ENCODE measurements at places on chromosomes 5 and 9.

DNA sequence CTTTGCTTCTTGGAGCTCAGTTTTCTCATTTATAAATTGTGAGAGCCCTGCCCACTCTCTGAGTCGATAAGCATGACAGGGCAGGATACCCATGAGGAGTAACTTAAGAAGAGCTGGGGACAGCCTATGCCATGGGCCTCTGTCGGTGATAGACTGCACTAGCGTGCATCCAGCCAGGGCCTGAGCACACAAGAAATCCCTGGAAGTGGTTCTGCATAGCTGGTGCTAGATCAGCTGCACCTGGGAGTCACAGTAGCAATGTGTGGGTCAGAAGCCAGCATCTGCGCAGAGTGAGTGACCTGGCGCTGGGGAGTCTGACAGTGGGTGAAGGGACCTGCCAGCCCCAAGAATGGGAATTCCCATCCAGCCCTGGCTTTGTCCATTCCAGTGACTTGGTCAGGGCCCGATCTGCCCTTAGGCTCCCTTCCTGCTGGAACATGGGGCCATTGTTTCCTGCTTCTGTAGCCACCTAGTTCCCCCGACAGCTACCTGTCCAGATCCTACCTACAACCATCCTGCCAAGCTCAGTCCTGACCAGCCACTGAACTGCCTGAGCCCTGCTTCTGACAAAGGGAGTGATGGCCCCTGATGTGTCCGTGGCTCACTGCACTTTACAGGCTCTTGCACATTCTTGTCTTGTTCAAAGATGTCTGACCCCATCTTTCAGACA lies 35.9 kb upstream of the NANS start:
- no peak for DNase-seq

- DNase-seq, result no peak
Measured at GRCh38 chr5:141941307-141941706, 16.7 kb downstream of the PCDH12 start.

DNA sequence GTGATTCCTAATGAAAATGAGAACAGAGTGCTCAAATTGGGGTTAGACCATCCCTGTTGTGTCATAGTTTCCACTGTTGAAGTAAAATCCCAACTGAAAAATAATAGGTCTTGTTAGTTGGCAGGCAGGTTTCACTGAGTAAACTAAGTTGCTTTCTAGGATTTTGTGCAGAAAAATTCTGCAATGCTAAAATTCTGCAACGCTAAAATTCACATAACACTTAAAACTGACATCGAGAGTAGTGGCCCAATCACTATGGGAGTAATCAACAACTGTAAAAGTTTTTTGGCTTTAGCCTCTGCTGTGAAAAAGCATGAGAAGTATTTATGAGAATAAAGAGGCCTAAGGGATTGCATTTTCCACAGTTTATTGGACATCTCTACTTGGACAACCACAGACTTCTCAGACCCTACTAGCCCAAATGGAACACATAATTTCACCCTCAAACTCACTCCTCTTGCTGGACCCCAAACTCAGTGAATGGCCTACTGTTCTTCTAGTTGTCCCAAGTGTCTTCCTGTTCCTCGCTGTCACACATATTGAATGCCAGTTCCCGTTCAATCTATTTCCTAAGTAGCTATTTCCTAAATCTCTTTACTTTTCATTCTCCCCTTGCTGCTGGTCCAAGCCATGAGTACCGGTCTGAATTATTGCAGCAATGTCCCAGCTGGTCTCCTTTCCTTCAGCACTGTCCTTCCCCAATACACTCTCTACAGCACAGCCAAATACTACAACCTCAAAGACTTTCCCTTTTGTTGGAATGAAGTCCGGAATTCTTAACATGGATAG lies 355.4 kb downstream of the PDE4D start:
- no peak for DNase-seq

DNA sequence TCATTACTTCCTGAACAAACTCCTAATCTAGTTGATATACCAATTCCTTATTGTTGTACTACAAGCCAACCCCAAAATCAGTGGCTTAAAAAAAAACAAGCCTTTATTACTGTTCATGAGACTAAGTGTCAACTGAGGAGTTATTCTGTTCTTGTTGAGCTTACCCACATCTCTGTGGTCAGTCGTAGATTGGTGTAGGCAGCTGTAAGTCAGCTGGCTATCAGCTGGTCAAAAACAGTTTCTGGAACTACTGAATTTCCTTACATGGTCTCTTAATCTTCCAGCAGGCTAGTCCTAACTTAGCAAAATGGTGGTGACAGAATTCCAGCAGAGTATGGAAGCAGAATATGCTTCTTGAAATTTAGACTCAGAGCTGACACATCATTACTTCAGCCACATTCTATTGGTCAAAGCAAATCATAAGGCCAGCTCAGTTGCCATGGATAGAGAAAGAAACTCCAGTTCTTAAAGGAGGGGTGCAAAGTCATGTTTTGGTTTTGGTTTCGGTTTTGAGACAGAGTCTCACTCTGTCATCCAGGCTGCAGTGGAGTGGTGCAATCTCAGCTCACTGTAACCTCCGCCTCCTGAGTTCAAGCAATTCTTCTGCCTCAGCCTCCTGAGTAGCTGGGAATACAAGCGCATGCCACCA lies 386.1 kb upstream of the MPDZ start:
- DNase-seq, result no peak

DNA sequence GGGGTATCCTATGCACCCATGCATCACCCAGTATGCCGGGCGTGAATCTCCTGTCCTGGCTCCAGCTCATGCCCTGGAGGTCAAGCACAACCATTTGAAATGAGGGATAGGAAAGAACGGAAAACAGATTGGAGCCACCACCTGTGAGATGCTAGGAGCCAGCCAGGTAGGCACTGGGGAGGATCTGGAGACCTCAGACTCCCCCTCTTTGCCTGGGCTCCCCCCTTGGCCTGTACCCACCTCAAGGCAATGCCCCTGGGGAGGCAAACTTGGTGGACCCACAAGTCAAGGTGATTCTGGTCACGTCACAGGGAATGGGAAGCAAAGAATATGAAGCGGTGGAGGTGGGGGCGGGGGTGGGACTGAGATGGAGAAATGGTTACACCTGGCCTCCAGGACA lies 92.6 kb downstream of the PAX5 start:
- no peak for DNase-seq

DNA sequence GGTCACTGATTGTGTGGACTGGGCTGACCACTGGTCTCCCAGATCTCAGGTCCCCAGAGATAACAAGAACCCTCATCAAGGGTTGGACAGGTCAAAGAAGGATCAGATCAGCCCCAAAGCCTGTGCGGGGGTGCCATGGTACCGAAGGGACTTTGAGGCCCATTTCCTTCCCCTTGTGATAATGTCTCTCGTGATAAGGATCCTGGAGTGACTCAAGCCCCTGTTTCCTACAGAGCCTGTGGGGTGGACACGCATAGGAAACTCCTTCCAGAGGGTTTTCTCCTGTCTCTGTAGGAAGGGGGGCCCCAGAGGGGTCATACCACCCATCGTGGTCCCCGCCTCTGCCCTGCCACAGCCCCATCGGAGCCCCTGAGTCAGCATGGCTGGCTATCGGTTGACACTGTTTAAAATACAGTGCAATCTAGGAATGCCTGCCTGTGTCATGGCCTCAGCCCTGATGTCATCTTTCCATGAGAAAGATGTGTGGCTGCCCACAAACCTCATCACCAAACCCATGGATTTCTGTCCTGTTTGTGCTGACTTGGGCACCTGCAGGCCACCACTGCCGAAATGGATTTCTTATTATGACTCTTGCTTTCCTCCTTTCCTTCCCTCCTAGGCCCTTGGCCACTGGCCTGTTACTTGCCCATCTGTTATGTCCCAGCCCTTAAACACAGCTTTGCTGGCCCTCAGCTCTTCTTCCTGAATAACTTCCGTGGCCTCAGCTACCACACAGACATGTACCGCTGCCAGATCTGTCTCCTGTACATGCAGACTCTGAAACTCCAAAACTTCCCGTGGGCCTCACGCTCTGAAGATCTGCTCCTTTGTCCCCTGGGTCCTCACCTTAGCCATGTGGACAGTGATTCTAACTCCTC lies 2.9 kb upstream of the CSF2 start:
- peak; percentile 31 for DNase-seq

- DNase-seq, result no peak
Measured at GRCh38 chr9:137243626-137244485, 2.8 kb downstream of the TUBB4B start.

DNA sequence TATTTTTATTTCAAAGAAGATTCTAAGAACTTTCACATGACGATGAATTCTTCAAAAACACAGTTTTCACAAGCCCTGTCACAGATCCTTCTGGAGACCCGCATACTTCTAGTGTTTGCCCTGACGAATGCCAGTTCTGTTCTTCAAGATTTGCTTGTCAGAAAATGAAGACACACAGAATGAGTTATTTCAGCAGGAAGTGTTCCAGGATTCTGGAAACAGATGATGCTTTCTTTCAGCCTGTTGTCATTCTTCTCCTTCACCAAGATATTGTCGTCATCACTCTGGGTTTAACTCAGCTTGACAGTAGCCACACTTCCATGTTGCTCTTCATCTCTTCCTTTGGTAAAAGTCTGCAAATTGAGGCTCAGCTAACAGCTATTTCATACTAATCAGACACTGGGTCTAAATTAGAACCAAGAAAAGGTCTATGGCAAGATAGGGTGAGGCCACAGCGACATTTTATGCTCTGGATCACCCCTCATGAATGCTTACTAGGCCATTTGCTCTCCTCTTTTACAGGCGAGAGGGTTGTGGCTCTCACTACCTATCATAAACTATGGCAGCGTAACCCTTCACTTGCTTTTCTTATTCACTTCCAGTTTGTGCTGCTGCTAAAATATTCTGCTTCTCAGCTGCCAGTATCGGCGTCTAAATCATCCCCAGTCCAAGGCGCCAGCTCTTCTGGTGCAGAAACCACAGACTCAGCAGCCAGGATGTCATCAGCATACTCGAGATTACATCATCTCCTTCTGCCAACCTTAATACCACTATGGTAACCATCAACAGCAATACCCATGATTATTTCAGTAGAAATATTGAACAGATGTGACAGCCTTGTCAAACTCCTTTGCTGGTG lies 159.6 kb upstream of the TBCA start:
- peak; percentile 76 for DNase-seq

DNA sequence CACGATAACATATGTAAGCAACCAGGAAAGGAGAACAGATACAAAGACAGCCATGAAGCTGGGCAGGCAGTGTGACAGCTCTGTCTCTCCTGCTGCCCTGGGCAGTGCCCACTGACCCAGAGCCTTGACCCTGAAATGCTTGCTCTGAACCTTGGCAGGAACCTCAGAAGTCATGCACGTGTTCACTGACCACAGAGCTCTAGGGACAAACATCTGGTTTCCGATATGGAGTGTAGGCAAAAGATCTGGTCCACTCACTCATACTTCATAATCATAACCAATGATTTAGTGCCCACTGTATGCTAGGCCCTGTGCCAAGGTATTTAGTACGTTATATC lies 102.6 kb downstream of the FSTL4 start:
- DNase-seq, result no peak

DNA sequence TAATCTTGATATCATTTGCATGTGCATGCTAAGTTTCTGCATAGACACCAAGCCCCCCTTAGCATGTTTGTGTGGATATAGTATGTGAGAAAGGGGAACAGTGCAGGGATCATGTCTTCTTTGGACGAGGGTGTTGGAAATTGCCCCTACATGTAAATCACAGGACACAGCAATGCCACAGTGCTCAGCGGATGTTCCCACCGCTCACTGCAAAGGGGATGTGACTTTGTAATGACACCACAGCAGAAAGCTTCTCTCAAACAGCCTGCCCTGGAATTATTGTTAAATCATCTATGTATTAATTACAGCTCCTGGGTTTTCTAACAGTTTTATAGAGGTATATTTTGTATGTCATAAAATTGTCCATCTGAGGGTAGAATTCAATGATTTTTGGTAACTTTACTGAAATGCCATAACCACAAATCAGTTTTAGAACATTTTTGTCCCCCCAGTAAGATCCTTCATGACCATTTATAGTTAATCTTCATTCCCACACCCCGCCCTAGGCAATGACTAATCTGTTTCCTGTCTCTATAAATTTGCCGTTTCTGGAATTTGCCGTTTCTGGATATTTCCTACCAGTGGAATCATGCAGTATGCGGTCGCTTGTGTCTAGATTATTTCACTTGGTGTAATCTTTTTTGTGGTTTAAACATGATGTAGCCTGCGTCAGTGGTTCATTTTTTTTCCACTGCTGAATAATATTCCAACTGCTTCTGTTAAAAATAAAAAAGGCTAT lies 648.5 kb upstream of the WWC1 start:
- DNase-seq, result no peak

DNA sequence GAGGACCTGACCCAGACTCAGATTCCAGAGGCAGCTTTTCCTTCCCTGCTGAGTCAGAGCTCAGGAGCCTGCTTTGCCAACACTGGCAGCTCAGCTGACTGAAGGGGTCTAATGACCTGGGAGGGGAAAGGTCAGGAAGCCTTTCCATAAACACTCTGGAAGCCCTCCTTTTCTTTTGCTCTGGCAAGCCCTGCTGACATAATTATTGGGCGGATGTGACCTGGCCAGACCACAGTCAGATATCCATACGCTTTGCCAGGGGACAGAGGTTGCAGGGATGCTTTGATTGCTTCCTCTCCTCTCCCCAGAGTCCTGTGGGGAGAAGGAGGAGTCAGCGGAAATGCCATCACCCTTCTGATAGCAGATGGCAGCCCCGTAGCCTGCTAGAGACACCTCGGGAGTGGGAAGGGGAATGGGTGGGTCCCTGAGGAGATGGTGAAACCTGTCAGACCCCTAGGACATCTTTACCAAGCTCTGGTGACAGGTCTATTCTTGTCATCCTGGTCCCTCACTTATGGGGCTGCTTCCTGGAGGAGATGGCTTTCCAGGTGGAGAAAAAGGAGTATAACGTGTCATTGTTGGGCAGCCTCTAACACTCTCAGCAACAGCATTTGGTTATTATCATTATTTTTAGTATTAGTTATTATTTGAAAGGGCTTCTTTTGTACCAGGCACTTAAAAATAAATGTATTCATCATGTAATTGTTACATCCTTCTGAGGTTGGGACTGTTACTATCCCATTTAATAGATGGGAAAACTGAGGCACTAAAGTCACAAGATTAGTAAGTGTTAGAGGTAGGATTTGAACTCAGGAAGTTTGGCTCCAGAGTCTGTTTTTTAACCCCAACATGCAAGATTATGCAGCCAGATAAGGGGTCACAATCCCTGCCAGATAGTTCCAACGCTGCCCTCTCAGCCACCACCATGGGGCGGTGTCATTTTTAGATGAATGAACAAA lies 11.6 kb downstream of the COL27A1 start:
- no peak for DNase-seq

DNA sequence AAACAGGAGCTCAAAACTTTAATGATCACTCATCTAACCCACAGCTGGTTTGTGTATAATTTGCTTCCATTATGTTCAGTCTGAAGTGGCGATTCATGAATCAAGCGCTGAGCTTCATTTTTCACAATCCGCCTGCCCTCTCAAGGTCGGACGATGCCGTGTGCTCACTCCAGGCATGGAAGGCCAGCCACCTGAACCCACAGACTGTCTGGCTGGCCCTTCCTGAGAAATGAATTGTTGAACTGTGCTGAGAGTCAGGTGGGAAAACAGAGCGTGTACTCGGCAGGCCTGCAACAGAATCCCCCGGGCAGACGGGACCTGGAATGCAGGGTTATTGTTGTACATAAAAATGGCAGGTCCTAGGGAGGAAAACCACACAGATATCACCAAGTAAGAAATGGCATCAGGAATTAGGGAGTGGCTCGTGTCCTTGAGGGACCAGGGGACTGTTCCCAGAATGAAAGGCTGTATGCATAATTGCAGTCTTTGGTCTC lies 375.7 kb downstream of the IRX2 start:
- DNase-seq, result no peak
